ENCODE measurements at places on chromosomes 4 and X. TPM values are rescaled to one million over a fixed set of nuclear protein-coding genes. Genes with fewer than 3 reads are reported as not detected.
A peak's percentile ranks its signal among the peaks of the same experiment; 100 is the strongest.

- H3K27ac ChIP-seq = peak overlapping the region; percentile 39
- H3K4me3 ChIP-seq = peak overlapping the region; percentile 26
- H3K27me3 ChIP-seq = no peaks in the 10 kb centered on the region
- peak; percentile 43 for DNase-seq
- H3K36me3 ChIP-seq = no peaks in the 10 kb centered on the region
These were observed 9.0 kb upstream of the IGFBP7 start for GRCh38 chr4:57119054-57119651.

The RTL5 gene
- 0.48 TPM for polyA plus RNA-seq

GRCh38 chr4:122744229-122744628 lies 11.7 kb downstream of the BBS12 start:
- no peak for DNase-seq
- H3K27me3 ChIP-seq = no peaks in the 10 kb centered on the region
- H3K4me3 ChIP-seq = no peak overlapping the region
- H3K27ac ChIP-seq = no peak overlapping the region
- H3K4me1 ChIP-seq = no peaks in the 10 kb centered on the region
- no peaks in the 10 kb centered on the region for H3K36me3 ChIP-seq

GRCh38 chr4:152525878-152526277 lies 10.0 kb downstream of the FBXW7 start:
- H3K27ac ChIP-seq = no peak overlapping the region
- no peak overlapping the region for H3K4me3 ChIP-seq
- no peak for DNase-seq
- no peaks in the 10 kb centered on the region for H3K27me3 ChIP-seq
- no peaks in the 10 kb centered on the region for H3K4me1 ChIP-seq

The DCAF12L1 gene
- polyA plus RNA-seq = not detected

The PPBP gene
- not detected for polyA plus RNA-seq

- peak; percentile 18 for DNase-seq
- H3K36me3 ChIP-seq = no peaks in the 10 kb centered on the region
- H3K4me1 ChIP-seq = no peaks in the 10 kb centered on the region
- no peak overlapping the region for H3K4me3 ChIP-seq
- no peaks in the 10 kb centered on the region for H3K27me3 ChIP-seq
- no peak overlapping the region for H3K27ac ChIP-seq
These were observed 75.8 kb upstream of the PCDH18 start for GRCh38 chr4:137608085-137608484.

The SPOCK3 gene
- 0.11 TPM for polyA plus RNA-seq

DNA sequence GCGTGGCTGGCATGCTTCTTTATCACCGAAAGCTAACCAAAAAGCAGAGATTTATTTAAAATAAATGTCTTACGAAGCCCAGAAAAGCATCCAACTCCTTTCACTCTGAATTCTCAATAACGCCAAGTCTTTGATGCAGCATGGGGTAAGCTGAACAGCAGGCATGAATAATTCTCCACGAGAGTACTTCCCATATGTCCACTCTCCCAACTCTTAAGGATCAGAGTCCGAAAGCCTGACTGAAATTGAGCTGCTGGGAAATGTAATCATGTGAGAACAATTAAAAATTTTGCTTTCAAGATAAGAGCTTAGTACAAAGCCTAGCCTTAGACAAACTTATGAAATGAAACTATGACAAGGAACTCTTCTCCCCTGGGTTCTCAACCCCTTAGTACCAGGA lies 7.5 kb upstream of the SLC39A8 start:
- DNase-seq = no peak
- H3K36me3 ChIP-seq = no peaks in the 10 kb centered on the region
- no peak overlapping the region for H3K4me3 ChIP-seq

- H3K4me3 ChIP-seq = no peak overlapping the region
- DNase-seq = no peak
- no peak overlapping the region for H3K27ac ChIP-seq
These were observed 75.1 kb downstream of the SORBS2 start for GRCh38 chr4:185736882-185737281.

DNA sequence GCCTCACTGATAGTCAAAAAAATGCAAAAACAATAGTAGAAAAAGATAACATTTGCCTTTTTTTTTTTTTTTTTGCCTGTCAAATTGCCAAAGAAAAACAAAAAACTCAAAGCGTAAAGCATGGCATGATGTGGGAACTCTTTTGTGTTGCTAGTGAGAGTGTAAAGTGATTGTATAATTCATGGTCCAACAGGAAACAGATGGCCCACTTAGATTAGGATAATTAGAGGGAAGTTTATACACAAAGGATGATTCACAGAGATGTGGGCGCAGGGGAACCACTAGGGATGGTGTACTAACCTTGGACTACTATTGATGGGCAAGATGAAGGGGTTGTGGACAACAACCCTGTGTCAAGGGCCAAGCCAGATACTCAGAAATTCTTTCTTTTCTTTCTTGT lies 16.4 kb downstream of the MCUB start:
- no peak overlapping the region for H3K27ac ChIP-seq
- H3K4me3 ChIP-seq = no peak overlapping the region
- no peaks in the 10 kb centered on the region for H3K36me3 ChIP-seq
- H3K4me1 ChIP-seq = no peaks in the 10 kb centered on the region

DNA sequence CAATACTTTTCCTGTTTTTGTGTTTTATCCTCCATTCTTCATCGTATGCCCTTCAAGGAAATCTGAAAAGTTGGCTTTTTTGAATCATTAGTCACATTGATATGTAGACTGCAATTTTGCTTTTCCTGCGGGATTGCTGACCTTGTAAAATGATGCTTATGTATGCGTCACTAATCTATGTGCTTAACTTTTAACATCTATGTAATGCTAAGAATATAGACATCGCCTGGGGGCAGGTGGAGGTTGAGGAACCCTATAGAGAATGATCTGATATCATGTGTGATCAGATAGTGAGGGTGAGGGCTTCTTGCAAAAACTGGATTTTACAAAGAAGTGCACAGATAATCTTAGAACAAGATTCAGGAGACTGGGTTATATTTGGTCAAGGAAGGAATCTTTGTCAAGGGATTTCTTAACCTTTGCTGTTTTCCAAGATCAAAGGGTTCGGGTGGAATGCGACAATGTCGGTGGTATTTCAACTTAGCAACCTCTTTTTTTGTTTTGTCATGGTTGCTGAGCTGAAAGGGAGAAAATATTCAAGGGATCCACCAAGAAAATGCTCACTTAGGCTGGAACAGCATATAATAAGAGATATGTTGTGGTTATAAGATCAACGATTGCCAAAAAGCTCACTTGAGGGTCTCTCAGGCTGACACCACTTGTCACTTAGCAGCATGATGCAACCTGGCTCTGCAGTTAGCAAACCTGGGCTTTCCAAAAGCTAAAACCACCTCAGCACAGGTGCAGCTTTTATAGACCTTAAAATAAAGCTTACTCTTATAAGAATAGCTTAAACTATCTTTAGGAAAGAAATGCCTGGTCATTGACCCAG lies 70.6 kb upstream of the PUDP start:
- no peak overlapping the region for H3K27ac ChIP-seq
- H3K4me3 ChIP-seq = no peak overlapping the region
- no peak for DNase-seq
- H3K36me3 ChIP-seq = no peaks in the 10 kb centered on the region

DNA sequence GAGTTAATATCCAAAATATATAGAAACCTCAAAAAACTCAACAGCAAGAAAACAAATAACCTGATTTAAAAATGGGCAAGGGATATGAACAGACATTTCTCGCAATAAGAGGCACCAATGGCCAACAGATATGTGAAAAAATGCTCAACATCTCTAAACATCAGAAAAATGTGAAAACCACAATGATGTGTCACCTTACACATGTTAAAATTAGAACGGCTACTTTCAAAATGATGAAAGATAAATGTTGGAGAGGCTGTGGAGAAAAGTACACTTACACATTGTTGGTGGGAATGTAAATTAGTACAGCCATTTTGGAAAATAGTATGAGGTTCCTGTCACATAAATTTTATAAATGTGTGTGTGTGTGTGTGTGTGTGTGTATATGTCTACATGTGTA lies 731.3 kb downstream of the DMD start:
- H3K4me1 ChIP-seq = no peaks in the 10 kb centered on the region
- DNase-seq = no peak
- H3K27ac ChIP-seq = no peak overlapping the region
- H3K27me3 ChIP-seq = no peaks in the 10 kb centered on the region

DNA sequence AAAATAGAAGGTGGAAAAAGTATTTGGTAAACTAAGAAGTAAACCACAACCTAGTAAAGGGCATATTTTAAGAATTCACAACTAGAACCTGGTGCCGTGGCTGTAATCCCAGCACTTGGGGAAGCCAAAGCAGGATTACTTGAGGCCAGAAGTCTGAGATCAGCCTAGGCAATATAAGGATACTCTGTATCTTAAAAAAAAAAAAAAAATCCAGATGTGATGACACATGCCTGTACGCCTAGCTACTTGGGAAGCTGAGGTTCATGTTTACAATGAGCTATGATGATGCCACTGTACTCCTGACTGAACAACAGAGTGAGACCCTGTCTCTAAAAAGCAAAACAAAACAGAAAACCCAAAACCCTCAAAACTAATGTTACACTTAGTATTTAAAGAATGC lies 294.9 kb upstream of the ZCCHC13 start:
- no peak overlapping the region for H3K4me3 ChIP-seq
- no peaks in the 10 kb centered on the region for H3K4me1 ChIP-seq
- no peak for DNase-seq
- H3K27me3 ChIP-seq = no peaks in the 10 kb centered on the region
- H3K27ac ChIP-seq = no peak overlapping the region

- no peak for DNase-seq
- H3K36me3 ChIP-seq = no peaks in the 10 kb centered on the region
- no peaks in the 10 kb centered on the region for H3K27me3 ChIP-seq
- no peak overlapping the region for H3K4me3 ChIP-seq
- no peak overlapping the region for H3K27ac ChIP-seq
These were observed 34.4 kb downstream of the TMSB4X start for GRCh38 chrX:13009273-13009672.

DNA sequence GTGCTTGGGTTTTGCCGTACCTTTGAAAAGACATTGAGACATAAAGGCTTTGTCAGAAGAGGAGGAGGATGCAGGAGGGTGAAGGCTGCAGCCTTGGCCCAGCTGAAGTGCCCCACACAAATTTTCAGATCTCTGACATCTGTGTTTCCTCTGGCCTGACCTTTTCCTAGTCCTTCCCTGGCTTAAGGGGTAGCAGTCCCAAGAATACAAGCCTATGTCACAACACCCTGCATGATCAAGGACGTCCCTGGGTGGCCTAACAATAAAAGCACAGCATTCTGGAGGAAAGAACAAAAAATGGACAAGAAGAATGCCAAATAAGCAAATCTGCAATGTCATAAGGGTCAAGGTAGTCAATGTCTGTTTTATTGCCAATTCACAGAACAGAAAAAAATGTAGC lies 80.8 kb upstream of the FAM9C start:
- H3K27me3 ChIP-seq = no peaks in the 10 kb centered on the region
- no peak overlapping the region for H3K4me3 ChIP-seq
- DNase-seq = no peak
- no peaks in the 10 kb centered on the region for H3K4me1 ChIP-seq

- H3K4me3 ChIP-seq = peak overlapping the region; percentile 46
- no peak for DNase-seq
- H3K36me3 ChIP-seq = no peaks in the 10 kb centered on the region
- peaks cover 16% of the 10 kb centered on the region for H3K4me1 ChIP-seq
- no peaks in the 10 kb centered on the region for H3K27me3 ChIP-seq
- H3K27ac ChIP-seq = peak overlapping the region; percentile 93
These were observed 956 bp downstream of the C4orf51 start for GRCh38 chr4:145680902-145681301.

The LEF1 gene
- 0.10 TPM for polyA plus RNA-seq

- no peak for DNase-seq
- H3K4me3 ChIP-seq = no peak overlapping the region
- no peak overlapping the region for H3K27ac ChIP-seq
- no peaks in the 10 kb centered on the region for H3K4me1 ChIP-seq
- H3K36me3 ChIP-seq = no peaks in the 10 kb centered on the region
These were observed 469.5 kb upstream of the FAT1 start for GRCh38 chr4:187193141-187193540.

The RBPJ gene
- polyA plus RNA-seq = 14.9 TPM

The NUDT11 gene
- 0.10 TPM for polyA plus RNA-seq

DNA sequence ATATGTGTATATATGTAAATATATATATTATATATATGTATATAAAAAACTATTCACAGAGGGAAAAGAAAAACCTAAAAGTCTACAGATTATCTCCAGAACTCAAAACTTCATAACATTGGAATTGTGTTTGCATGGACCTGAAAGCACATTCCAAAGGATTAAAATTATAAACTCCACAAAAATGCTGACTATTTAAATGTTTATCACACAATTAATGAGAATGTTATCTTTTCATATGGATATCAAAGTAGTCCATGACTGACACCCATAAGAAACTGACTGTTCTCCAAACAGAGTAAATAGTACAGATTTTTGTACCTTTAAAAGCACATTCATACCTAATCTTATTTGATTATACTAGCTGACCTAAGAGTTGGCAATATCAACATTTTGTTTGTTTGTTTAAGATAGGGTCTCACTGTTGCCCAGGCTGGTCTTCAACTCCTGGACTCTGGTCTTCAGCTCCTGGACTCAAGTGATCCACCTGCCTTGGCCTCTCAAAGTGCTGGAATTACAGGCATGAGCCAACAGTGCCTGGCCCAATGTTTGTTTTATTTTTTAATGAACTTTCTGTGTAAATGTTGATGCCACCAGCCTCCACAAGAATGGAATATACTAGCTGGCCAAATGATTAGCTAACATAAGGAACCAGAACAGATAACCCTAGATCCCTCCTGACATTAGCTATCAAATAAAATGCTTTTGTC lies 50.0 kb downstream of the SLC39A8 start:
- no peaks in the 10 kb centered on the region for H3K4me1 ChIP-seq
- H3K27ac ChIP-seq = no peak overlapping the region
- no peaks in the 10 kb centered on the region for H3K36me3 ChIP-seq
